ENCODE measurements at places on chromosomes 1 and 21.

- DNase-seq, result no peak
These were observed 5.2 kb upstream of the HSD3B2 start for GRCh38 chr1:119409731-119410130.

DNA sequence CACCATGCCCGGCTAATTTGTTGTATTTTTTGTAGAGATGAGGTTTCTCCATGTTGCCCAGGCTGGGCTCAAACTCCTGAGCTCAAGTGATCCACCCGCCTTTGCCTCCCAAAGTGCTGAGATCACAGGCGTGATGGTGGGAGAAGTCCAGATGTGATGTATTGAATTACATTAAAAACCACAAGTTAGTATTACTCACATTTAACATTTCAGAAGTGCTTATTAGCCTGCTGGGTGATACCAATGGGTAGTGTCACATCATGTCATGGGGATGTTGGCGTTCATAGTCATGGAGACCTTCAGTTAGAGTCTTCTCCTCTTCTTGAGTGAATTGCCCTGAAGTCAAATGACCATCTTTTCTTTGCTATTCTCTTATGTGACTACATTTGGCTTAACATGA is 63.6 kb upstream of the VAMP3 start:
- no peak for DNase-seq

- no peak for DNase-seq
These were observed 47.8 kb downstream of the GADD45A start for GRCh38 chr1:67732750-67733151.

DNA sequence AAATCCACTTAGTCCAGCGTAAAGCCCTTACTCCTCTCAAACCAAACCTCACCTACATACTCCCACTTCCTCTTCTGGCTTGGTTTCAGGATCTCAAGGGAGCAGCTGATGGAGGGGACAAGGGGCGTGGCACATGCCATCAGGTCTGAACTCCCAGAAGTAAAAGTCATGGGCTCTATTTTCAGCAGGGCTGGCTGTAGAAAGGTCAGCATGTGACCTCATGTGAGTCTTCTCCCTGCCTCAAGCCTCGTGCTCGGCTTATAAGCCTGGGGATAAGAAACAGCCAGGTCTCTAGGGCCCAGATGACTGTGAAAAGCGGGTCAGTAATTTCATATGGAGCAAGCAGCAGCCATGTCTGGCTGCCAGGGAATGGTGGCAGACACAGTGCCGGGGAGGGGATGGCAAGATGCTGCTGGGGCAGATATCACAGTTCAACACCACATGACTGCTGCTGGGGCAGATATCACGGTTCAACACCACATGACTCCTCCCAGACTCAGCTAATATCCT is 227.9 kb downstream of the KCNH1 start:
- DNase-seq, result no peak

DNA sequence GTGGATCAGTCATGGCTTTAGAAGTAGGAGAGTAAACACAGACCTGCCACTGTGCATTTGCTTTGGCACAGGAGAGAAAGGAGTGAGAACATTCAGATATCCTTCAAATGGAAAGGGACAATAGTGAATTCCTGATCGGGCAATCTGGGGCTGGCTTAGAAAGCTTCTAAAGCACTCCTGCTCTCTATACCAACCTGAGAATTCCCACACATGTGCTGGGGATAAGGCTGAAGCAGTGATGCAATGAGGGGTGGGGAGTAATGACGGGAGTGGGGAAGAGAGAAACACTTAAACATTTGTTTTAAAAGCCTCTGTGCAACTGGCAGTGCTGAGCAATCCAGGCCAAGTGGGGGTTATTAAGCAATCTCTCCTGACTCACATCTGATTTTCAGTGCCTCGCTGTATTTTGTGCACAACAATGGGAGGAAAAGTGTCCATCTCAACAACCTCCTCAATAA is 108.8 kb downstream of the KIAA0319L start:
- no peak for DNase-seq

DNA sequence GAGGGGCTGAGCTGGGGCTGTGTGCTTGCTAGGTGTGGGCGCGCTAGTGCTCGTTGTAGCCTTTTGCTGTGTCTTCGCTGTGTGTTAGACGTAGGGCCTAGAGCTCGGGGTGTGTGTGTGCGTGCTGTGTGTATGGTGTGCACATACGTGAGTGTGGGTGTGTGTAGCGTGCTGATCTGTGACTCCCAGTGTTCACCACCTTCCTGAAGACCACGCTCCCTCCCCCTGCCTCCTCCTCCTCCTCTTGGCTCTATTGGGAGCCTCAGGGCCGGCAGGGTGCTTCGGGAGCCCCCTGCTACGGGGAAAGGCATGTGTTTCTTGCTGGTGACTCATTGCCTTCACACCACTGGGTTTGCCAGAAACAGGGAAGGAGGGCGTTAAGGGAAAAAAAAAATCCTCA is 9.4 kb upstream of the KCNC4 start:
- DNase-seq, result no peak

DNA sequence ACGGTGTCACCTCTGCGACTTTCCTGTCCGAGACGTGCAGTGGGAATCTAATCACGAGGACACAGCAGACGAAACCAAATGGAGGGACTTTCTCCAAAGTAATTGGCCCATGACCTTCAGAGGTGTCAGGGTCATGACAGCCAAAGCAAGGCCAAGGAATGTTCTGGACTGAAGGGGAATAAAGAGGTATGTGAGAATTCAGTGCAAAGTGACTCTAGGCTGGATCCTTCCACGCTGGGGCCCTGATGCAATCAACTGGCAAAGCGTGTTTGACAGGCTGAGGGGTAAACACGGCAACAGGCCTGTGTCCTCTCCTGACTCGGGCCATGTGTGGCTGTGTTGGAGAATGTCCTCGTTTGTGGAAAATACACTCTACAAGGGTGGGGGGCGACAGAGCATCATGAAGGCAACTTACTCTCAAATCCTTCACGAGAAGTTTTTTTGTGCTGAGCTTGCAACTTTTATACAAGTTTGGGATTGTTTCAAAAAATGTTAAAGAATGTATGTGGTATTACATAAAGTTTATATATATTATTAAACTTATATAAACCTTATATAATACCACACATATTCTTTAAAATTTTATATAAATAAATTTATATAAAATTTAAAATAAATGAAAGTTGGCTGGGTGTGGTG is 1.7 kb downstream of the CFAP74 start:
- no peak for DNase-seq

- no peak for DNase-seq
These were observed 59.6 kb downstream of the SMYD3 start for GRCh38 chr1:246447501-246447900.

GRCh38 chr1:77039739-77040138 is 172.5 kb downstream of the ST6GALNAC5 start:
- DNase-seq, result no peak

GRCh38 chr1:110524311-110525248 is 5.6 kb upstream of the KCNA10 start:
- peak; percentile 36 for DNase-seq

DNA sequence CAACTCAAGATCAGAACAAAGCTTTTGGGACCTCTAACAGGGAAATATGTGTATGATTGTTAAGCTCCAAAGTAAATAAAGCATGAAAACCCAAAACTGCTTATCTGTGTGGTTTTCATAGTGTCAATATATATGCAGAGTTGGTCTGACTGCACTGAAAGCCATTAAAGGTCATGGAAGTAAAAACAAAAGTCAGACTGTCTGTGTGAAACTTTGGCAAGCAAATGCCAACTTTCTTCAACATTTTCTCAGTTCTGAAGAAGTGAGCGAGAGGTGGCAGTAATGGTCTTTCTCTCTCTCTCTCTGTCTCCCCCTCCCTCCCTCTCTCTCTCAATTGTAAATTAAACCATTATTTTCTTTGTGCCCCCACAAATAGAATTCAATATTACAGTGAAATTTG is 100.1 kb upstream of the S1PR1 start:
- DNase-seq, result no peak

GRCh38 chr1:47191940-47192457 is 2.2 kb upstream of the PDZK1IP1 start:
- no peak for DNase-seq

GRCh38 chr1:160942926-160943325 is 11.7 kb downstream of the ITLN2 start:
- DNase-seq, result no peak

GRCh38 chr21:34156957-34157356 is 83.6 kb downstream of the MRPS6 start:
- DNase-seq, result no peak
